ENCODE measurements at places on chromosomes 6 and 20.

DNA sequence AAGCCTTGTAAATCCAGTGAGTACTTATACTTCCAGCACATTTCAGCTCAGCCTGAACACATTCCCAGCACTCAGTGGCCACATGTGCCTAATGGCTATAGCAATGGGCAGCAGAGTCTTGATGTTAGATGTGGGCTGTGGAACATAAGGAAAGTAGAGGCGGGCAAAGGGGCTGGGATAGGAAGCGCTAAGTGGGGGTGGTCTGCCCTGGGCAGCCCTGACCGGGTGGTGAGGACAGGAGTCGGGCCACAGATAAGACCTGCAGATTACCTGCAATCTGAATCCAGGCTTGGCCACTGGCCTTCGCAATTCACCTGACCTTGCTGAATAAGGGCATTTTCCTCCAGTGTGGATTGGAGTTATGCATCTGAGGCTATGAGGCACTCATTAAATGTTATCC lies 11.1 kb upstream of the HMGA1 start:
- no peak for DNase-seq

DNA sequence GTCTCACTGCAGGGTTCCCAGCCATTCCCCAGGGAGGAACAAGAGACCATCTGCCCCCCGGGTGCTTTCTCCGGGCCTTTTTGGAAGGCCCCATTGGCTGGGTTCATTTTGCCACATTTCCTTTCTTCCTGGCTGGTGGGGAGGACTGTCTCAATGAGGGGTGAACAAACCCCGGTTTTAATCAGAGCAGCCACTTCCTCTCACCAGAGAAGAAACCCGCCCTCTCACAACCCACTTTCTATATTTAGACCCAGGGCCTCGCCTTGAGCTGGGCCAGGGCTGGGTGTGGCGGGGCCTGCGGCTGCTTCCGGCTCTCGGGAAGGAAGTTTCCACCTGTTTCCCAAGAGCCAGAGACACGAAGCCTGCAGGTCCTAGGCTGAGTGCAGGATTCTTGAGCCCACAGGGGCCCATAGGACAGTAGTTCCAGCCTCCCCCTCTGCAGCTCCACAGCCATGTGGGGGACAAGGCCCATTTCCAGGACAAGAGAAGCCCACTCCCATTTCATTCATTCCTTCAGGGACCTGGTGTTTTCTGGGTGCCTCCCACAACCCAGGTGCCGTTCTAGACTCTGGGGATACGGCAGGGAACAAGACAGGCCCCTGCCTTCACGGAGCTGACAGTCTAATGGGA lies 41.8 kb downstream of the RBM38 start:
- DNase-seq = no peak

DNA sequence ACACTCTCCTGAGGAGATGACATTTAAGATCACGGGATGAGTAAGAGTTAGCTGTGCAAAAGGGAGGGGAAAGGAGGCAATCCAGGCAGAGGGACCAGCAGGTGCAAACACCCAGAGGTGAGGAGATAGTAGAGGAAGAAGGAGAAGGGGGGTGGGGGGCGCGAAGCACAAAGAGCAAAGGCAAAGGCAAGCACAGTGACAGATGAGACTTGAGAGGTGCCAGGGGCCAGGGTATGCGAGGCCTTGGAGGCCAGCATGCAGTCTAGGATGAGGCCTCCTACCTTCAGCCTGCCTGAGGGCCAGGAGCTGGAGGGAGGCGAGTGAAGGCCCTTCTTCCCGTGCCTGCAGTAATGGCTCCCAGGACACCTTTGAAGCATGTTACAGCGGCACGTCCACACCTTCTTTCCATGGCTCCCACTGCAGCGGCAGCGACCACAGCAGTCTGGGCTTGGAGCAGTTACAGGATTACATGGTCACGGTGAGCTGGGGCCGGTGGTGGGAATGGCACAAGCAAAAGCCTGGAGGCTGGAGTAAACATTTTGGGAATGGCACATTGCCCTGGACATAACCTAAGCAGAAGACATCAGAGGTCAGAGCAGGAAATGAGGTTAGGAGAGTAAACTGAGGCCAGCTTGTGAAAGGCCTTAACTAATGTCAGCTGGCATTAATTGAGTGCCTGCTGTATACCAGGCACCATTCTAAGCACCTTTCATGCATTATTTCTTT lies 18.6 kb downstream of the CCM2L start:
- DNase-seq = no peak

DNA sequence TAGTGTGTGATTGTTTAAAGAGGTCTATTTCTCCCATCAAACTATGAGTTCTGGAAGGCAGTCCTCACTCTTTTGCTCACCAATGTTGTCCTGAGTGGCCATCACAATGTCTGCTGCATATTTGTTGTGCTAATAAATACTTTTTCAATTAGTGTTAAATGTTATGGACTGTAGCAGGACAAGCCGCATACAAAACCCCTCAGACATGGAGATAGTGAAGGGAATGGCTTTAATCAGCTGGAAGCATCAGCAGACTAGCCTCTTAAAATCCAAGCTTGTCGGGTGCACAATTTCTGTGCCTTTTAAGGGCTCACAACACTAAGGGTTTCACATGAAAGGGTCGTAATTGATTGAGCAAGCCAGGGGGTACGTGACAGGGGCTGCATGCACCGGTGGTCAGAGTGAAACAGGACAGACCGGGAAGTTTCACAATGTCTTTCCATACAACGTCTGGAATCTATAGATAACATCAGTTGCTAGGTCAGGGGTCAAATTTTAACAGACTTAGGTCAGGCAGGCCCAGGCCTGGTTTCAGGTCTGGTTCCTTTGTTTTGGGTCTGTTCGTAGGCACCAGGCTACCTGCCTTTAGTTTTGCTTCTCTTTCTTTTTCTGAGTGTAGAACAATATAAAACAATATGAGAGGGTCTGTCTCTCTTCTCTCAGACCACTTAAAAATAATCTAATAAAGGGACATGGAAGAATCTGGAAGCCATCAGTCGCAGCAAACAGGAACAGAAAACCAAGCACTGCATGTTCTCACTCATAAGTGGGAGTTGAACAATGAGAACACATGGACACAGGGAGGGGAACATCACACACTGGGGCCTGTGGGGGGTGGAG lies 327.6 kb upstream of the HTR1E start:
- DNase-seq = no peak

- no peak for DNase-seq
These were observed 11.5 kb upstream of the CST7 start for GRCh38 chr20:24937579-24937978.

DNA sequence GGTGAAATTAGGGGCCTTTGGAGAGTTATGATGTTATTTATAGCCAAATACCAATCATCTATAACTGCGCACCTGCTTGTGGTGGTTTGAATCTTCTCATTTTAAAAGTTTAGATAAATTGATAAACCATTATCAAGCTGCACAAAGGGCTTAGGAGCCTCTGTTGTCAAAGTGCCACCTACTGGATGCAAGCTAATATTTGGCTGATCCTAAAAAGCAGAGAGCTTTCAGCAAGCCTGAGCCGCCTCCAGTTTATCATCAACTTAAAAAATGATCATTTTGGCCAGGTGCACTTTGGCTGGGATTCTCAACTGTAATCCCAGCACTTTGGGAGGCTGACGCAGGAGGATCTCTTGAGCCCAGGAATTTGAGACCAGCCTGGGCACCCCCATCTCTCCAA lies 58.5 kb upstream of the ATXN1 start:
- DNase-seq = peak; percentile 29

- no peak for DNase-seq
These were observed 47.8 kb downstream of the KCNQ2 start for GRCh38 chr20:63424613-63425012.

DNA sequence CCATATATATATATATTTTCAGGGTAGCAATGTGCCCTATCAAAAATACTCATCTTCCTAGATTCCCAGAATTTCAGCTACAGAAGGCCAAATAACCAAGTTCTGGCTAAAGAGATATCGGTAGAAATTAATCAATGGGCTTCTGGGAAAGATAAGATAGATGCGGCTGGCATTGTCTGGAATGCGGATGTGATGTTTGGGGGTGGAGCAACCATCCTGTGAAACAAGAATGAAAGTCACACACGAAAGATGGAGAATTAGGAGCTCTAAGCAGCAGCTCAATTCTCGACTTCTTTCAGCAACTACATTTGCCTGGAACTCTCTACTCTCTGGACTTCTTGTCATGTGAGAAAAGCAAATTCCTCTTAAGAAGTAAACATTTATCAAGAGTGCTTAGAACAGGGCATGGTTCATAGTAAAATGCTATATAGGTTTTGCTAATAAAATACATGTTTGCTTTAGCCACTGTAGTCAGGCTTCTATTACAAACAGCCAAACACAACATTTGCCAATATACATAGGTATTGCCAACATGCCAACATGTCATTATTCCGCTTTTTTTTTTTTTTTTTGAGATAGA lies 90.8 kb downstream of the CLIC5 start:
- no peak for DNase-seq

- DNase-seq = peak; percentile 57
These were observed at the start of gene SOBP for GRCh38 chr6:107489636-107490565. SOBP (plus strand) TSS chr6:107490117; CDS start chr6:107490617, 500 bp downstream.

- DNase-seq = peak; percentile 67
These were observed 151.4 kb upstream of the TNFAIP3 start for GRCh38 chr6:137715589-137716045.

Measured in fibroblast of skin of right biceps (primary cell).